Right forelimb (tissue), 1 donor: ENCODE measurements at places on chromosomes 7 and 10.

DNA sequence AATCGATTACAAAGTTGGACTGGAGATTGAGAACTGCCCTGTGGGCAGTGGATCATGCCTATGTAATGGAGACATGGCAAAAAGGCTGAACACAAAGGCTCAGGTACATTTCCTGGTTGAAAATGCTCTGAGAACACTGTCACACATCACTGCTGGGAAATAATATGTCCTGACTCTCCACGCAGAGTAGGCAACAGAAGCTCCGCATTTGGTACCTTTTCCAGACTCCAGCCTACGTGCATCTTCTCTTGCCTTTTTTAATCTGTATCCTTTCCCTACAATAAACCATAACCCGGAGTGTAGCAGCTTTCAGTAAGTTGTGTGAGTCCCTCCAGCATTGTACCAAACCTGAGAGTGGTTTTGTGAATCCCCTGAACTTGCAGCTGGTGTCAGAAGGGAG, 134.7 kb downstream of the SORBS1 start:
- no peak for DNase-seq

GRCh38 chr10:86058964-86059363, 307.6 kb downstream of the GRID1 start:
- no peak for DNase-seq

- peak; percentile 31 for DNase-seq
These were observed 99.1 kb downstream of the GRID1 start for GRCh38 chr10:86267286-86268195.

GRCh38 chr10:3167611-3168330, 4.8 kb downstream of the PITRM1 start:
- no peak for DNase-seq
